ENCODE measurements at places on chromosomes 1 and 21.

GRCh38 chr1:44049839-44050238 is 18.6 kb upstream of the SLC6A9 start:
- DNase-seq: no peak

DNA sequence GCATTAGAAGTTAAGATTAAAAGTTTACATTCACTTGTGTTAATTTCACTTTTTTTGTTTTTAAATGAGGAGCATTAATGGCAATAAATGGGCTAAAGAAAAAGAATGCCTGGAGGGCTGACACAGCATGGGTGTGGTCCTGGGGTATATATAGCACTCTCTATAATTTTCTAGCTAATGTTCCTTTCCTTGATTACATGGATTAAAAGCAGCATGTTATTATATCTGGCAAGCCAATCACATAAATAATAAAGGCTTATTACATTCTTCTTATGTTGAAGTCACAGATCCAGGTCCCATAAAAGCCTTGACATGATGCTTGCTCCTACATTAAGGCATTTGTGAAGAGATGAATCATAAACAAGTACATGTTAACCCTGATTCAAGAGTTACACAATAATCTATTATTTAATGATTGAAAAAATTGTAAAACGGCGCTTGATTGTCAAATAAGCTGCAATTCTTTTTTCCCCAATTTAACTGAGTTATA is 91.4 kb downstream of the LYPLAL1 start:
- no peak for DNase-seq

GRCh38 chr1:32494711-32495337 is 30.0 kb downstream of the ZBTB8B start:
- no peak for DNase-seq

- DNase-seq: no peak
Measured at GRCh38 chr1:74773582-74773981, 40.6 kb downstream of the TYW3 start.
